Chondrocyte (in vitro differentiated cells): ENCODE measurements at places on chromosomes 3 and 15. TPM values are rescaled to one million over a fixed set of nuclear protein-coding genes. Genes with fewer than 3 reads are reported as not detected.
A peak's percentile ranks its signal among the peaks of the same experiment; 100 is the strongest.

DNA sequence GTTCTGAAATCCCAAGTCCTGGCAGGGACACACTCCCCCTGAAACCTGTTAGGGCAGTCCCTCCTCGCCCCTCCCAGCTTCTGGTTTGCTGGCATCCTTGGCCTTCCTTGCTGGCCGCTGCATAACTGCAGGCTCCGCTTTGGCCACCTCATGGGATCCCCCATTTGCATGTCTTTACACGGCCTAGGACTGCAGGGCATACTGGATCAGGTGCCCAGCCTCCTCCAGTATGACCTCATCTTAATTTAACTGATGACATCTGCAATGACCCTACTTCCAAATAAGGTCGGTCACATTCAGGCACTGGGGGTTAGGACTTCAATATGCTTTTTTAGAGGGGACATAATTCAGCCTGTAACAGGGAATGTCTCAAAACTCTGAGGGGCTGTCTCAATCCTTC, 173.3 kb downstream of the RAB11A start:
- H3K4me1 ChIP-seq: peaks cover 6% of the 10 kb centered on the region
- no peak overlapping the region for H3K27ac ChIP-seq
- no peaks in the 10 kb centered on the region for H3K36me3 ChIP-seq
- no peak overlapping the region for H3K4me3 ChIP-seq
- no peak for DNase-seq

The TGM5 gene
- total RNA-seq: not detected in 3 replicates

DNA sequence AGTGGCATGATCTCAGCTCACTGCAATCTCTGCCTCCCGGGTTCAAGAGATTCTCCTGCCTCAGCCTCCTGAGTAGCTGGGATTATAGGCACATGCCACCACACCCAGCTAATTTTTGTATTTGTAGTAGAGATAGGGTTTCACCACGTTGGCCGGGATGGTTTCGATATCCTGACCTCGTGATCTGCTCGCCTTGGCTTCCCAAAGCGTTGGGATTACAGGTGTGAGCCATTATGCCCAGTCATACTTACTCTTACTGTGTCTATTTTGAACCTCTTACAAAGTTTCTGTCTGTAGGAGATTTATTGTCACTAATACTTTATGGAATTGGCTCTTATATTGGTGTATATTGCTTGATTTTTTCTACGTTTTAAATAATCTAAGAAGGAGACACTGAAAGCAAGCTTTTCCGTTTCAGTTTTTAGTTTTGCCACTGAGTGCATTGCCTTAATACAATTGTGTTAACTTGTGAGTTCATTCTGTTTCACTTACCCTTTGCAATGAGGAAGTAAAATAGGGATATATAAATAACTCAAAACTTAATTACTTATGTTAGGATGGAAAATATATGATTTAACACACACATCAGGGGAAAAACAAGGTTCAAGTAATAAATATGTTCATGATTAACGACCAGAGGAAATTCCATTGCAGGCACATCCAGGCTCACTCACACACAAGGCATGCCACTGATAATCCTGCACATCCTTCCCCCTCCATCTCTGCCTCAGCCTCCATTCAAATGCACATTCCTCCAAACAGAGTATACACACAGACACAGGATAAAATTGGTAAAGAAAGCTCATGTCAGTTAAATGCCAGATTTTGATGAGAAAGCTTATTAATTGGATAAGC, 279.3 kb upstream of the RASGRP1 start:
- no peak overlapping the region for H3K4me3 ChIP-seq
- H3K4me1 ChIP-seq: peaks cover 64% of the 10 kb centered on the region
- H3K36me3 ChIP-seq: peaks cover 6% of the 10 kb centered on the region
- peak overlapping the region; percentile 76 for H3K27ac ChIP-seq
- no peaks in the 10 kb centered on the region for H3K27me3 ChIP-seq

The SERPINI2 gene
- not detected in 3 replicates for total RNA-seq

GRCh38 chr3:115804713-115805119, 181.4 kb downstream of the GAP43 start:
- no peak for DNase-seq
- H3K4me3 ChIP-seq: no peak overlapping the region
- no peaks in the 10 kb centered on the region for H3K36me3 ChIP-seq
- H3K27ac ChIP-seq: peak overlapping the region; percentile 71

The SEC22A gene
- 14.4 to 20.2 TPM (median 16.7 TPM) in 3 replicates for total RNA-seq

- no peaks in the 10 kb centered on the region for H3K4me1 ChIP-seq
- H3K27ac ChIP-seq: no peak overlapping the region
- H3K4me3 ChIP-seq: no peak overlapping the region
Observed at GRCh38 chr15:44068347-44068746, 126.7 kb downstream of the FRMD5 start.

The PP2D1 gene
- not detected in 3 replicates for total RNA-seq

DNA sequence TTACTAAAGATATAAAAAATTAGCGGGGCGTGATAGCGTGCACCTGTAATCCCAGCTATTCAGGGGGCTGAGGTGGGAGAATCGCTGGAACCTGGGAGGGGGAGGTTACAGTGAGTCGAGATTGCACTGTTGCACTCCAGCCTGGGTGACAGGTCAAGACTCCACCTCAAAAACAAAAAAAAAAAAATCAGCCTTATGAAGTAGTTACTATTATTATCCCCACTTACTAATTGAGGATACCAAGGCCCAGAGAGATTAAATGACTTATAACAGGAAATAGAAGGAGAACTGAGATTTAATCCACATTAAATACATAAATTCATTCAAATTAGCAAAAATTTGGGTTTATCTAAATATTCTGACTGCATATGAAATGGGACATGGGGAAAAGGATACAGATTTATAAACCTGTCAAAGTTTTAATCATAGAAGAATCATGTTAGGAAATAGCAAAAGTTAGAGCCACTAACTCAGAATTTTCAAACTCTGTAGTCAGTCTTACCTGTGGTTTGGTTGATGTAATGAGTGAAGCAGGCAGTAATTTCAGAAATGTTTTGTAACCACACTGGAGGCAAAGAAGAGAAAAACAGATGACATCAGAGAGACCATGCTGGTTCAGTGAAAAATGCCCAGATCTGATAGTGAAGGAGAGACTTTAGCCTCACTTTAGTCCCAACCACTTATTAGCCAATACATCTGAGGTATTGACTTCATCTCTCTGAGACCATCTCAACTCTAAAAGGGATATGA, 25.0 kb upstream of the ACAP2 start:
- peaks cover 4% of the 10 kb centered on the region for H3K4me1 ChIP-seq
- no peak overlapping the region for H3K4me3 ChIP-seq
- DNase-seq: no peak
- no peak overlapping the region for H3K27ac ChIP-seq
- H3K36me3 ChIP-seq: no peaks in the 10 kb centered on the region

- no peak overlapping the region for H3K4me3 ChIP-seq
- H3K4me1 ChIP-seq: peaks cover 16% of the 10 kb centered on the region
- peaks cover 4% of the 10 kb centered on the region for H3K36me3 ChIP-seq
- H3K27me3 ChIP-seq: no peaks in the 10 kb centered on the region
- no peak overlapping the region for H3K27ac ChIP-seq
Observed at GRCh38 chr3:39128951-39129350, 21.5 kb downstream of the TTC21A start.

DNA sequence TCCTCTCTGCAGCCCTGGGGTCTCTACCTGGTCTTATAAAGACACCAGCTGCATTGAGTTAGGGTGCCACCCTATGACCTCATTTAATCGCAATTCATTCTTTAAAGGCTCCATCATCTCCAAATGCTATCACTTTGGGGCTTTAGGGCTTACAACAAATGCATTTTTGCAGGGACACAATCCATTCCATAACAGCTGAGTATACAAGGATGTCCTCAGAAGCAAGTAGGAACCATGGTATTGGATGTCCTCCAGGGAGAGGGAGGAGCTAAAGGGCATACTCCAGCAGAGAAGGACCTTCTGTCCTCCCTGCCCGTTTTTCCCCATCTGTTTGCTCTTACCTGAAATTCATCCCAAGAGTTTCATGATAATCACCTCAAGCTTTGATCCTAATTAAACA, 30.3 kb downstream of the UMPS start:
- H3K36me3 ChIP-seq: peaks cover 19% of the 10 kb centered on the region
- no peak for DNase-seq
- no peak overlapping the region for H3K27ac ChIP-seq
- peaks cover 43% of the 10 kb centered on the region for H3K4me1 ChIP-seq
- no peaks in the 10 kb centered on the region for H3K27me3 ChIP-seq

- H3K4me1 ChIP-seq: peaks cover 62% of the 10 kb centered on the region
- H3K4me3 ChIP-seq: no peak overlapping the region
- H3K27me3 ChIP-seq: no peaks in the 10 kb centered on the region
- DNase-seq: no peak
- H3K27ac ChIP-seq: peak overlapping the region; percentile 80
Observed at GRCh38 chr3:195153130-195153529, 117.8 kb downstream of the XXYLT1 start.

DNA sequence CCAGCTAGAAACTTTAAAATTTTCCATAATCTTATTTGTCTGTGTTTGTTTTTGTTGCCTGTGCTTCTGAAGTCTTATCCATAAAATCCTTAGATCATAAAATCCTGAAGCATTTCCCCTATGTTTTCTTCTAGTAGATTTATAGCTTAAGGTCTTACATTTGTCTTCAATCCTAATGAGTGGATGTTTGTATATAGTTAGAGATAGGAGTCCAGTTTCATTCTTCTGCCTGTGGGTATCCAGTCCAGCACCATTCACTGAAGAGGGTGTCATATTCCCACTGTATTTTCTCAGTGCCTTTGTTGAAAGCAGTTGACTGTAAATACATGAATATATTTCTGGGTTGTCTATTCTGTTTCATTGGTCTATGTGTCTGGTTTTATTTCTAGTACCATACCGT, 44.8 kb upstream of the SPSB4 start:
- no peak overlapping the region for H3K27ac ChIP-seq
- H3K36me3 ChIP-seq: no peaks in the 10 kb centered on the region
- peaks cover 5% of the 10 kb centered on the region for H3K27me3 ChIP-seq
- no peak overlapping the region for H3K4me3 ChIP-seq
- H3K4me1 ChIP-seq: peaks cover 1% of the 10 kb centered on the region

DNA sequence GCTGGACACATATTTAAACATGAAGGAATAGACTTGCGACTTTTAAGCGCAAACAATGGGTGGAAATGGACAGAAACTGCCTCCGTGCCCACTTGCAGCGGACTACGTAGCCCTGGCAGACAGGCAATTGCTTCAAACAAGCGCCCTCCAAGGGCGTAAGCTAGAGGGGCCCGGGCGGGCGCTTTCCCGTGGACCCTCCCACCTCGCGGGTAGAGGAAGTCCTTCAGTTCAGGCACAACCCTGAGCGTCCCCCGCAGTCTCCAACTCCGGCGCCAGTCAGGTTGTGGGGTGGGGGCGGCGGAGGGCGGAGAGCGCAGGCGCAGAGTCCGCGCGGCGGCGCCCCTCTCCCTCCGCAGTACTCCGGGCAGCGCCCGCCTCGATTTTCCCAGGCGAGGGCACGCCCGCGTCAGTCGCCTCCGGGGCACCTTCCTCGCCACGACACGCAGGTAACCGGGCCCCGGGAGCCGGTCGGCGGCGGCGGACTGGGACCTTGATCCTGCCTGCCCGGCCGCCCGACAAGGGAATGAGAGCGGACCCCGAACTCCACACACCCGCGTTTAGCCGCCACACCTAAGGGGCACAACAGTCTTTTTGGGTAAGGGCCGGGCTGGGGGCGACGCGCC, at the start of gene SLC35G2:
Gene SLC35G2, plus strand, starts transcription at position 358 of the 623 bp plus-strand sequence. CDS start 35,335 bp downstream, outside the sequence.
- DNase-seq: no peak
- H3K27ac ChIP-seq: peak within 1 kb of the TSS; percentile 92
- H3K36me3 ChIP-seq: peaks cover 1% of the 10 kb centered on the region
- H3K4me1 ChIP-seq: peaks cover 27% of the 10 kb centered on the region
- no peaks in the 10 kb centered on the region for H3K27me3 ChIP-seq
- peak within 1 kb of the TSS; percentile 94 for H3K4me3 ChIP-seq

DNA sequence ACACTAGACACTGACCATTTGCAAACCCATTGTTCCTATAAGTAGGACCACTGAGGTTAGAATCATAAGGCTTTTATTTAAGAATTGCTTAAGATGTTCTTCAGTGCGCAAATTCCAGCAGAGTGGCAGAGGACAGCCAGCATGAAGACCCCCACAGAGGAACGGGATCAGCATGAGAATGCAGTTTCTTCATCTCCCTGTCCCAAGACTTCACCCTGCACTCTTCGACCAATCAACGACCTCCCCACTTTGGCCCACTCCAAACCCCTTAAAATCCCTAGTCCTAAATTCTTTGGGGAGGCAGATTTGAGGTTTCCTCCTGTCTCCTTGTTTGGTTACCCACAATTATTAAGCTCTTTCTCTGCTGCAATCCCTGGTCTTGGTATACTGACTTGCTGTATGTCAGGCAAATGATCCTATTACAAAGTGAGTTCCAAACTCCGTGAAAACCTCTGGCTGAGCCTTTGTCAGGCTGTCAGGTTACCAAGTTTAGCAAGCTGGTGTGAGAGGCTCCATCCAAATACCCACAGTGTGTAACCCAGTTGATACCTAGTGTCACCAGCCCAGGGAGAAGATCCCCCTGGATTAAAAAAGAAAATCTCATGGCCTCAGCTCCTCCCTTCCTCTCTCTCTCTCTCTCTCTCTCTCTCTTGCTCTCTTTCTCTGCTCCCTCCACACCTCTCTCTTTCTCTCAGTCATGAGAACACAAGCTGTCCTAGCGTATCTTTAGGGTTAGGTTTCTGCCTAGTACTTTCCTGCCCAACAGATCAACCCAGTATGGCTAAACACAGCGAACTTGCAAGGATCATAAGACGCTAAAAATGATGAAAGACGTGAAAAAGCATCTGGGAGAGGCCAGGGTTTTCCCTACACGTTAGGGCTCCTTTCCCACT, 15.8 kb upstream of the RBSN start:
- no peak overlapping the region for H3K4me3 ChIP-seq
- H3K27ac ChIP-seq: no peak overlapping the region
- peaks cover 11% of the 10 kb centered on the region for H3K27me3 ChIP-seq
- H3K36me3 ChIP-seq: no peaks in the 10 kb centered on the region

- H3K27ac ChIP-seq: no peak overlapping the region
- H3K36me3 ChIP-seq: no peaks in the 10 kb centered on the region
- no peak overlapping the region for H3K4me3 ChIP-seq
Observed at GRCh38 chr3:163056874-163057497, 1560.4 kb downstream of the OTOL1 start.

GRCh38 chr3:171480526-171480925, 20.3 kb upstream of the TNIK start:
- peaks cover 8% of the 10 kb centered on the region for H3K4me1 ChIP-seq
- no peak for DNase-seq
- no peaks in the 10 kb centered on the region for H3K27me3 ChIP-seq
- no peaks in the 10 kb centered on the region for H3K36me3 ChIP-seq
- H3K27ac ChIP-seq: peak overlapping the region; percentile 24

The TBC1D23 gene
- 43.5 to 47.2 TPM (median 46.6 TPM) in 3 replicates for total RNA-seq

The COL7A1 gene
- 15.9 to 36.6 TPM (median 36.5 TPM) in 3 replicates for total RNA-seq

DNA sequence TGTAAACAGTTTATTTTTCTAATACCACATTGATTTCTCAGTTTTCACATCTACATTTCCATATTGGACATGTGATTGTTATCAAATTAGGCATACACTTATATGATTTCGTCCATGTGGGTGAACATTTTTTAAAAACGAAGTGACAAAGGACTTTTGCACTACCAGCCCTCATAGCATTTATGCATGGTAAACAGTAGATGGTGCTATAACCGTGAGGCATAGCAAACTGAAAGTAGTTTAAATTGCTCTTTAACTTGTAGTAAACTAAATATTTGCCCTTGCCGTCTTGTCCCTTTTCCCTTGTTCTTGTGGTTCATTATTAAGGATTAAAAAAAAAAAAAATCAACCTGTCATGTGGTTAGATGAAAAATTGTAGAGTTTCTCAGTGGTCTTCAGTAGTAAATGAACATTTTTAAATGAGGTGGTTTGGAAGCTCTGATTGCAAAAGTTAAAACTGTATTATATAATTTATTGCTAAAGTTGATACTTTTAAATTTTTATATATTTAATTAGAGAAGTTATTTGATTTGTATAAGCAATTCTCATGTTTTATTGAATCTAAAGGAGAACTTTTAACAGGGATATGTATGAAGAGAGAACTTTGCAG, 24.0 kb downstream of the STX19 start:
- H3K27me3 ChIP-seq: no peaks in the 10 kb centered on the region
- H3K36me3 ChIP-seq: no peaks in the 10 kb centered on the region

The MKRN2 gene
- 32.8 to 36.2 TPM (median 34.5 TPM) in 3 replicates for total RNA-seq
